ENCODE measurements at places on chromosomes 2 and 18.

DNA sequence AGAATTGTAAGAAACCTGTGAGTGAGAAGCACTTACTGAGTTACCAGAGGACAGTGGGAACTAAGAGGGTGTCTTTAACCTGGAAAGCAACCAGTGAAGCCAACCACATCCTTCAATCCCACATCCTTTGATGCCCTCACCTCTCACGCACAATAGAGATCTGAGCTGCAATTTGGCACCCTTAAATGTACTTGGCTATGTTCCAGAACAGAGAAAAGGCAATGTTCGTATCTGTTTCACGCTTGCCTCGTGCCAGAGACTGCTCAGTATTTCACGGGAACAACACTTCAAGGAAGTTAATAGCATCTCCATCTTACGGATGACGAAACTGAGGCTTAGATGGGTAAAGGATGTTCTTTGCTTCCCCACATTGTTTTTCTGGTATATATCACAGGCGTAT, 167.4 kb downstream of the DPP10 start:
- DNase-seq, result peak; percentile 8

DNA sequence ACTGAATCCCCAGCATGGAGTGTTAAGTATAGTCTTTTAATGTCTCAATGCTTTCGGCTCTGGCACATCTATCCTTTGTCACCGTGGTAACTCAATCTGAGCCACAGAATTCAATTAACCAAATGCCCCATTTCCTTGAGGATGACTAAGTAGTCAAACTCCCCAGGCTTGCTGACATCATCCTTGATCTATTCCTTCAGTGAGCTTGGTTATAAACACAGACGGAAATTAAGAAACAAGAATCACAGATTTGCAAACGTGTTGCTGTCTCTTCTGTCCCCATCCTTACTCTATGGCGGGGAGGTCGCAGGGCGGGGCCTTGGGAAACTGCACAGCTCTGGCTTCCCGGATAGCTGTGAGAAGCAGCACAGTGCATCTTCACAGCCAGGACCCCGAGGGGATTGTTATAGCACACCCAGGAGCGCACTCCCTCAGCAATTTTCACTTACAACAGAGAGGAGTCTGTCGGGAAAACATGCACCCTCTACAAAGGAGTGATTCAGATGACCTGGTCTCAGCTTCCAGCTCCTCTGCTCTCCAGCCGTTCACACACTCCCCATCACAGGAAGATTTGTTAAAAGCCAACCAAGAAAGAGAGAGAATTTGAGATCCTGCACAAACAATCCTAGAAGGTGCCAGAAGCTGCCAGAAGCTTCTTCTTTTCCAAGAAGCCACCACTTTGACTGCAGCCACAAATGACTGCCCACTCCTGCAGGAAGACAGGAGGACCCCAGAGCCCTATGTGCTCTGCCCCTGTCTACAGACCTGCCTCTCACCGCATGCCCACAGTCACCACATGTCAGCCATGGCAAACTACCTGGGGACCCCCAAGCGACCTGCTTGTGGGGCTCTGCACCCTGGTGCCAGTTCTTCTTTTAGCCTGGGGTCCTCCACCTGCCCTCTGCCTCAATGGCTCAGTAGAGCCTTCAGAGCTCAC, 44.9 kb upstream of the YWHAQ start:
- DNase-seq, result peak; percentile 72

GRCh38 chr2:209690029-209690754, 81.4 kb upstream of the UNC80 start:
- no peak for DNase-seq

DNA sequence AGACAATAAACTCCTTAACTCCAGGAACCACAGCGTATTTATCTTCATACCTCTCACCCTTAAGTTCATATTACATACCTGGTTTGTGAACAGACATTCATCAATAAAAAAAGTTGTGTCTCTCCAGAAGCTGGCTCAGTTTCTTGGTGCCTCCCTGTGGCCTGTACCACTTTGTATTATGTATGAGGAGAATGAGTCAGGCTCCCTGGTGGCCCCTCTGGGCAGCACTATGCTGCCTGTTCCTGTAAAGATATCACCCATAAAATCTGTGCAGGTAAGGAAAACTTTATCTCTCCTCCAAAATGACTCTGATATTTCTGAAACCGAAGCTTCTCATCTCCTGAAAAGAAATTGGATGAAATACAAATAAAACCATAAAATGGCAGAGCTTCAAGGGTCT, 198.4 kb upstream of the NT5C1B start:
- peak; percentile 19 for DNase-seq

DNA sequence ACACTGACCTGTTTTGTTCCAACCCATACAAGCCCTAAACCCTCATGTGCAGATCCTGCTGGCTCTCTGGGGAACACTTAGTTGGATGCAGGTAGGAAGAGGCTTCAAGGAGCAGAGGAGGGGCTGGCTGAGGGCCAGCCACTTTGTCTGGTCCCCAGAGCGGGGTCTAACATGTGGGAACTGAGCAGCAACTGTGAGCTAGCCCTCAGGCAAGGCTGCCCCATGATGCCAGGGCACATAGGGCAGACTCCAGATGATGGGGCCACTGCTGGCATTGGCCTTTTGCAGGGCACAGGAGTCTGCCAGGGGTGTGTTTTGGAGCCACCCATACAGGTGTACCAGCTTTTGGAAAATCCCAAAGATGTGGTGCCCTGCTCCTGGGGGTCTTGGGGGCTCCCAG, 67.7 kb downstream of the HPCAL1 start:
- DNase-seq, result no peak

DNA sequence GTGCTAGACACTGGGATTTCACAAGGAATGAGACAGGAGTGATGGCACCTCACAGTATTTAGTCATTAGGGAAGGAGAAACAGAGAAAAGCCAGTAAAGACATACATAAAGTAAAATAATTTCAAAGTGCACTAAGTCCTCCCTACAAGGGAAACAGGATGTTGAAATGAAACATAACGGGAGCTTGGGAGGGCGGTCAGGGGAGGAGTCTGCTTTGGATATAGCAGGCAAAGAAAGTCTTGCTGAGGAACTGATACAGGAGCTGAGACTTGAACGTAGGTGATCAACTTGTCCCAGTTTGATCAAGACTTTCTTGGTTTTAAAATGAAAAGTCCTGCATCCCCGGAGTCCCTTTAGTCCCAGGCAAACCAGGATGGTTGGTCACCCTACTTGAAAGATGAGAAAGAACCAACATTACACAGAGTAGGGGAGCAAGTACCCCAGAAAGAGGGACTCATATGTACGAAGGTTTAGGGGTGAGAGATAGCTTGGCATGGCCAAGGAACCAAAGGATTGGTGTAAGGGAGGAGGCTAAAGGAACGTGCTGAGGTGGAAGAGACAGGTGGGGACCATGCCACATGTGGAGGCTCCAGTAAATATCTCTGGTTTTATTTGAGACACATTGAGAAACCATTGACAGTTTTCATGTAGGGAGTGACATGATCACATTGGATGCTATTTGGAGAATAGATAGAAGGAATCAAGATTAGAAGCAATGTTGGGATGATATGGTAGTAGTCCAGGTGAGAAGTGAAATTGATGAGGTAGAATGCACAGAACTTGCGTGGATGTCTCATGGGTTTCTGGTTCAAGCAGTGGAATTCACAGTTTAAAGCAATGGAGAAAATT, 28.4 kb downstream of the FBXO48 start:
- DNase-seq, result no peak

GRCh38 chr2:68293024-68293423, 26.7 kb downstream of the CNRIP1 start:
- no peak for DNase-seq

DNA sequence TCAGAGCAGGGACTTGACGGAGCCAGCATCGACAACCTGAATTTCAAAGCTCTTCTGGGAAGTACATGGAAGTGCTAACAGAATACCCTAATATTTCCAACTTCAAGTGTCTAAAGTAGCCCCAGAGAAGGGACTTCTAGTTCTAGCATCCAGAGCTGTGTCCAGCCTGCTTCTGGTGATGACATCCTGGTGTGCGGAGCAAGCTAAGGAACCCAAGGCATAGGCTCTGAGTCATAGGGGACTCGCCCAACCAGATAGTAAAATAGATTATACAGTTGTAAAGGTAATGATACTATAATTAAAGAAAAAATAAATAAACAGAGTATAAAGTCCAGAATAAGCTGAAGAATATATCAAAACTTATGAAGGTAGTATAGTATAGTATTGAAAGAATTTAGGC, 108.1 kb upstream of the SERPINE2 start:
- no peak for DNase-seq

DNA sequence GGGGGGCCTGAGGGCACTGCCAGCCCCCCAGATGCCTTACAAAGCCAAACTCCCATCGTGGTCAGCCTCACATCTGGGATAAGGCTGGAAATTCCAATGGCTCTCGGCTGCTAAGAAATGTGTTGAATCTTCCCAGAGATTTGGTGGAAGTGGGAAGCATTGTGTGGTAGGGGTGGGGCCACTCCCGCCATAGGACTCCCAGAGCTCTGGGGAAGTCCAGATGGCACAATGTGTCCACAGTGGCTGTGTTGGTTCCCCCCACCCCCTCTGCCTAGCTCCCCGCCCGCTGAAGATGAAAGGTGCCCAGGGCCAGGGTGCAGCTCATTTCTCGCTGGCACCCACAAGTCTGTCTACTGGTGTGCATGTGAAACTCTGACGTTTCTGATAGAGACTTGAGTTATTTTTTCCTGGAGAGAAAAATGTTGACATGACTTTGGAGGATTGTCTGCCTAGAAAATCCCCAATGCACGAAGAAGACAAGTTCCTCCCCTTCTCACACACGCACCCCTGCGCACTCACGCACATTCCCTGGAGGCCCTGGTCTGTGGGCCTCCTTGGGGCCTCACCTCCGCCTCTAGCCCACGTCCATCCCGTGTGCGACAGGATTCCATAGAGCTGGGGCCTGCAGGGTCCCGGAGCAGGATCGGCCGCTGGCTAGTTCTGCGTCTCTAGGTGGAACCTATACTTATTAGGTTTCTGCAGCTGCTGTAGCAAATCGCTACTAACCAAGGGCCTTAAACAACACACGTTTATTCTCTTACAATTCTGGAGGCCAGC, 199.1 kb downstream of the ZFP36L2 start:
- no peak for DNase-seq

DNA sequence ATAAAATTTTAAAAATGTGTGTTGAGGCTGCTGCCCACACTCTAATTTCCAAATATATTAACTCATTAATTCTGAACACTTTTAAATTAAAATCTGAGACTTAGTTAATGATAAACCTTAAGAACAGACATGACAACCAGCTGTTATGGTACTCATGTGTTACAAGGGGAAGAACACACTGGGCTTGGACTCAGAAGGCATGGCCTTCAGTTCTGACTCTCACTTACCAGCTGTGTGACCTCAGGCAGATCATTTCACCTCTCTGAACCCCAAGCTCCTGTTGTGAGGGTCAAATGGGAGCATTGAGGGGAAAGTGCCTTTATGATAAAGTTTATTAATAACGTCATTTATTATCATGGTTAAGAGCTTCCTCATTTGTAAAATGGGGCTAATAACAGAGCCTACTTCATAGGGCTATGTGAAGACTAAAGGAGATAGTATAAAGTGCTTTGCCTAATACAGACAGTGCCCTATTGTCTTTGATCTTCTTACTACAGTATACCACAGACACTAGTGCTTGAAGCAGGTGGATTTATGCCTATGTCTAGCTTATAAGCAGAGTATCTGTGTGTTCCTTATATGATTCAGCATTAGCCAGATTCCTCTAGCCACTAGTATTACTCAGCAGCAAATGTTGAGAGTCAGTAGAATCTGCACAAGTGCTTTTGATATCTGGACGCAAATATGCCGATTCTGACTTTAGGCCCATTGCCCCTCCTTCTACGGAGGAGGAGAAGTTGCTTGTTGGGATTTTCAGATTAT, 99.6 kb downstream of the SGPP2 start:
- DNase-seq, result no peak

GRCh38 chr2:75375646-75376582, 176.6 kb upstream of the TACR1 start:
- no peak for DNase-seq
